Liver (tissue), 10 donors: ENCODE measurements at places on chromosomes 16 and 17. TPM values are rescaled to one million over a fixed set of nuclear protein-coding genes. Genes with fewer than 3 reads are reported as not detected.
A peak's percentile ranks its signal among the peaks of the same experiment; 100 is the strongest.

DNA sequence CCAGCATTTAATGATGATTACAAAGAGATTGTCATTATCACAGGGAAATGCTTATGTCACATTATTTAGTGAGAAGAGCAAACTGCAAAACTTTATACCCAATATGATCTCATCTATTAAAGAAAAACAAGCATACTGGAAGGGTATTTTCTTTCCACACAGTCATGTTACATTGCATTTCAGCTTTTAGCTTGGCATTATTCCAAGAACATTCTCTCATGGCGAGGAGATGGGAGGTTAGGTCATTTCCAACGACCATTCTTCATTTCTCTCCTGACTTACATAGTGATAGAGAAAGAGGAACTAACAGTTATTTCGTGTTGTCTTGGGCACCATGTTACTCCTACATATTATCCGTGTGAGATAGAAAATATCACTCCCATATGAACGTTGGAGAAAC lies 309.4 kb upstream of the XYLT1 start:
- H3K4me1 ChIP-seq: no peaks in the 10 kb centered on the region
- no peak overlapping the region for H3K27ac ChIP-seq
- no peaks in the 10 kb centered on the region for H3K27me3 ChIP-seq
- H3K36me3 ChIP-seq: no peaks in the 10 kb centered on the region
- DNase-seq: no peak

Gene CDH5
- polyA plus RNA-seq: 19.3 TPM

DNA sequence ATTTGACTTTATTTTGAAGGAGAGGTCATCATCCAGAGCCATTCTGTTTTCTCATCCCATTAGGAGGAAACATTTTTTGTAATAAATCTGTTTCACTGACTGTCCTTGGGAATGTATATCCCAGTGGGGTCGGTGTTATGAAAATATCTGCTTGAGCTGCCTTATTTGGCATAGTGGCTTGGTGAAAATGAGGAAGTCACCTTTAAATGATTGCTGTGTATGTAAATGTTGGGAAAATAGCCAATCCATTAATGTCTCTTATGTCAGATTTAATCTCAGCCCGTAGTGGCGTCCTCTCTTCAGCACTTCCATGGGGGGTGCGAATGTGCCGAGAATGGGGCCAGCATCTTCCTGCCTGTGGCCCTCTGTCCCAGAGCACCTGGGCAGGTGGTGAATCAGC lies 57.6 kb downstream of the BANP start:
- H3K36me3 ChIP-seq: peaks cover 43% of the 10 kb centered on the region
- no peak overlapping the region for H3K27ac ChIP-seq
- no peak for DNase-seq
- H3K4me1 ChIP-seq: no peaks in the 10 kb centered on the region

Gene CA7
- polyA plus RNA-seq: not detected

- DNase-seq: no peak
- no peaks in the 10 kb centered on the region for H3K27me3 ChIP-seq
- no peak overlapping the region for H3K4me3 ChIP-seq
- H3K27ac ChIP-seq: peak overlapping the region; percentile 44
- H3K36me3 ChIP-seq: no peaks in the 10 kb centered on the region
Observed at GRCh38 chr17:77164483-77165091, 23.8 kb downstream of the SEC14L1 start.

DNA sequence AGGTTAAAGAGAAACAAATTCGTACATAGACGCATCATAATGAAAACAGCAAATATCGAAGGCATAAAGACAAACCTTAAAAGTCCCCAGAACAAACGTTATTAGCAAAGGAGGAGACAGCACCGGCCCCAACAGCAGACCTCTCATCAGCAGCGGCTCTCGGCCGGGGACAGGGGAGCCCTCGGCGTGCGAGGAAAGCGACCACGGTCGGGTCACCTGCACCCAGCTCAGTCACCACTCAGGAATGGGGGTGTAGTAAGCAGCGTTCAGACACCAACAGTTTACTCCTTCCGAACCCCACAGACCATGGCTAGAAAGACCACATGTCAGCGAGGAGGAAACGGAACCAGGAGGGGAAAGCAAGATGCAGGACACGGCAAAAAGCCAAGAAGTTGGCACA lies 109.3 kb upstream of the CHMP6 start:
- no peak for DNase-seq
- H3K27ac ChIP-seq: no peak overlapping the region
- no peak overlapping the region for H3K4me3 ChIP-seq

DNA sequence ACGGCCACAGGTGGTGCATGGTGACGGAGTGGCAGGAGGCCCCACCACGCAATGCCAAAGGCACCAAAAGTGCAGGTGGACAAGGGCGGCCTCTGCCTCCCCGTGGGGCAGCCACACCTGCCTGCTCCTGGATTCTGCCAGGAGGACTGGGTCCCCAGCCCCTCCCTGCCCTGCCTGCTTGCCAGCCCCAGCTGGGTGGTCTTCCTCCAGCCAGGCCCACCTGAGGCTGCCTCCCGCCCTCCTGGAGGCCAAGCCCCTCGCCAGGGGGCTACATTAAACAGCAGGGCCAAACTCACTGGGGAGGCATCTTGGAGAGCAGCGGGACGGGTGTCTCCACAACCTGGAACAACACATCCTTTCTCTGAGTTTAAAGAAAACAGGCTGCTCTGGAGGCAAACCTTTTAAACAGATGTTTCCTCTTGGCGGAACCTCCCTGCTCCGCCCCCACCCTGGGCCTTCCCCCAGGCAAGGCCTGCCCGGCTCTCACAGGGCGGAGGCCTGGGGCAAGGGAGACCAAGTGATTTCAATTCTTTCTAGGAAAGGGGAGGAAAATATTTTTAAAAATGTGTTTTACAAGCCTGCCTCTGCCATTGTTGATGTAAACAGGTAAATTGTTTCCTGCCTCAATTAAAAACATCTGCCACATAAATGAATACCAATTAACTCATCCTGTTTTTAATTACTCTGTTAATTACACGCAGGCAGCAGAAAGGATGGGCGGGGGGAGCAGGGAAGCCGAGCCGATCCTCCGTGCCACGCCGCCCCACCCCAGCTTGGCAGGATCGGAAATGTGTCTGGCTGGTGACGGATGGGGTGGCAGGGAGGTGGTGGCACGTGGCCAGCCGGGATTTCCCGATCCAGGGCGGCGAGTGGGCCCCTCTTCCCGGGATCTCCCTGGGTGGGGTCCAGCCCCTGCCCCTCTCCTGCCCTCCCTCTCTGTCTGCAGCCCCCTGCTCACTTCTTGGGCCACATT lies 54.4 kb upstream of the PABPN1L start:
- DNase-seq: no peak
- no peak overlapping the region for H3K4me3 ChIP-seq
- H3K4me1 ChIP-seq: no peaks in the 10 kb centered on the region
- no peaks in the 10 kb centered on the region for H3K27me3 ChIP-seq

DNA sequence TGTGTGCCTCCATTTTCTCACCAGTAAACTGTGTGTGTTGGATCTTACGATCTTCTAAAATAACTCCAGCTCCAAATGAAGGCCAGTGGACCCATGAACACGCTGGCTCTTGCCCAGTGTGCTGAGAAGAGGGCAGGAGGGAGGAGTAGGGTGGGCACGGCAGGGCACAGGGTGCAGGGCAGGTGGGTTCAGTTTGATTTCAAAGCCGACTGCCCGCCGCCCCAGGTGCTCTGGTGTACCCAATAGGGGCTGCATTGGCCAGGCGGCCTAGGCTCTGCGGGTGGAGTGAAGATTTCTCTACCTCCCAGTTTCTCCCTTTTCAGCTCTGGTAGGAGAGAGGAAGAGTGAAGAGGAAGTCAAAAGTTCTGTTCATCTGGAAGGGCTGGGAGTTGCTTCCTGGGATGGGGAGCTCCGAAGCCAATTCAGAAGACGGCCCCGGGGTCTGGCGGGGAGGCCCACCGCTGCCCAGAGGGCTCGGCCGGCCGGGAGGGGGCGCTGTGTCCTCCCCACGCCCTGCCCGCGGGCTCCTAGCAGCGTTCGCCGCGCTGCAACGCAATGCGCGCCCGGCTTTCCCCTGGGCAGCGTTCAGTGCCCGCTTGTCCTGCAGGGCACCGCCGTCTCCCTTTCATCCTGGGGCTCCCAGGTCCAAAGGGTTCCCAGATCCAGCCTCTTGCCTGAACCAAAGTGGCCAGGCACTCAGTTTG lies 1.1 kb upstream of the CRHR1 start:
- H3K4me1 ChIP-seq: peaks cover 23% of the 10 kb centered on the region
- DNase-seq: peak; percentile 39
- no peak overlapping the region for H3K4me3 ChIP-seq
- no peaks in the 10 kb centered on the region for H3K36me3 ChIP-seq
- no peak overlapping the region for H3K27ac ChIP-seq

Gene SCGB1C2
- polyA plus RNA-seq: not detected

DNA sequence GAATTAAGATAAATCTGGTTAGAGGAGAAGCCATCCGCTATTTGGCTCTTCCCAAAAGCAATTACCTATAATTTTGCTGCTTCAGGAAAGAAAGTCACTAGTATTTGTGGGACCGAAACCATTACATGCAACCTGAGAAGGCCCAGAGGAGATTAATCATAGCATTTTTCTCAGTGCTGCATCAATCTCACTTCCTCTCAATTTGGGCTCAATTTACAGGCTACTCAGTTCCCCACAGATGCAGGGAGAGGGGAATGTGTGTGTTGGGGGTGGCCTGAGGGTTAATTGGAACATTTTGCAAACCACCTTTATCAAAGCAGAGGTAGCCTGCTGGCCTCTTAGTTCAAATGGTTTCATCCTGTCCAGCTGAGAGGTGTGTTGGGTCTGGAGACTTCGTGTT lies 394.7 kb upstream of the ASIC2 start:
- H3K27ac ChIP-seq: no peak overlapping the region
- no peaks in the 10 kb centered on the region for H3K36me3 ChIP-seq
- H3K4me1 ChIP-seq: no peaks in the 10 kb centered on the region
- H3K4me3 ChIP-seq: no peak overlapping the region
- no peaks in the 10 kb centered on the region for H3K27me3 ChIP-seq

GRCh38 chr17:57569853-57570252 lies 175.2 kb downstream of the CCDC182 start:
- no peak overlapping the region for H3K27ac ChIP-seq
- no peak overlapping the region for H3K4me3 ChIP-seq
- no peak for DNase-seq
- H3K4me1 ChIP-seq: no peaks in the 10 kb centered on the region
- H3K36me3 ChIP-seq: no peaks in the 10 kb centered on the region

- peak overlapping the region; percentile 91 for H3K4me3 ChIP-seq
- no peak for DNase-seq
- H3K27ac ChIP-seq: no peak overlapping the region
- no peaks in the 10 kb centered on the region for H3K36me3 ChIP-seq
- no peaks in the 10 kb centered on the region for H3K27me3 ChIP-seq
- H3K4me1 ChIP-seq: peaks cover 20% of the 10 kb centered on the region
Observed at GRCh38 chr17:80413771-80414507, 1.0 kb upstream of the ENDOV start.

GRCh38 chr17:43579566-43580140 lies 33.5 kb upstream of the ETV4 start:
- no peaks in the 10 kb centered on the region for H3K27me3 ChIP-seq
- H3K4me1 ChIP-seq: peaks cover 3% of the 10 kb centered on the region
- no peak overlapping the region for H3K27ac ChIP-seq

Gene TBC1D3E
- not detected for polyA plus RNA-seq

DNA sequence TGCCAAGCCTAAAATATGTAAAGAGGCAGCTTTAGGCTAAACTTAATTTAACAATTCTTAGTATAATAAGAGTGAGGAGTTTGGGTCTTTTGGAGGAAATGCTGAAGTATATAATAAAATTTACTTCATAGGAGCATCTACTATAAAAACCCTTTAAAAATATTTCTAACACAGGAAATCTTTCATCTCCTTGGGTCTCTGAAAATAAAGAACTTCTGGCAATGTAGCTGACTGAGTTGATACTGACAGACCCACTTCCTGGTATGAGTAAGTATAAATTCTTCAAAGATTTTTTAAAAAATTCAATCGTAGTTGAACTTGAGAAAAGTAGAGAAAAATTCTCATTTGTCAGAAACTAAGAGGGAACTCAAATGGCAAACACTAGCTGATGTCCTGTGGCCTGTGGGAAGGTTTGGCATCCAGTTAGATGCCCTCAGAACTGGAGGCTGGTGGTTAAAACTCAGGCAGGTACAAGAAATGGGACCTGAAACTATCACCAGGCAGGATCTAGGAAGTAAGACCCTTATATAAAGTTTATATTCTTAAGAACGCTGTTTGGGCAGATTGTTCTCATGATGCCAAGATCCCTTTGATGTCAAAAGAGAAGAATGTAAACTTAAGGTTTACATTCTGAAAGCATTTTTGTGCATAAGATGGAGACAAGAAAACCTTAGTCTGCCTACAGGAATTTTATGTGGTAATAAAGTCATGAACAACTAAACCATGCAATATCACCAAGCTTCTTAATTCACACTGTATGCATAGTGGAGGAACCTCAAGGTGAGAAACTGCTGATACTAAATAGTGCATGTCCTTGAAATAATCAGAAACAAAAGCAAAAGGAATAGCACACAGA lies 6.2 kb downstream of the KRTAP4-6 start:
- no peaks in the 10 kb centered on the region for H3K36me3 ChIP-seq
- H3K27me3 ChIP-seq: peaks cover 2% of the 10 kb centered on the region
- H3K27ac ChIP-seq: no peak overlapping the region

Gene SLC5A2
- 0.93 TPM for polyA plus RNA-seq

- H3K27me3 ChIP-seq: no peaks in the 10 kb centered on the region
- no peak for DNase-seq
- no peak overlapping the region for H3K4me3 ChIP-seq
- H3K4me1 ChIP-seq: no peaks in the 10 kb centered on the region
- H3K36me3 ChIP-seq: no peaks in the 10 kb centered on the region
- H3K27ac ChIP-seq: no peak overlapping the region
Observed at GRCh38 chr17:56142781-56143180, 10.5 kb upstream of the ANKFN1 start.

DNA sequence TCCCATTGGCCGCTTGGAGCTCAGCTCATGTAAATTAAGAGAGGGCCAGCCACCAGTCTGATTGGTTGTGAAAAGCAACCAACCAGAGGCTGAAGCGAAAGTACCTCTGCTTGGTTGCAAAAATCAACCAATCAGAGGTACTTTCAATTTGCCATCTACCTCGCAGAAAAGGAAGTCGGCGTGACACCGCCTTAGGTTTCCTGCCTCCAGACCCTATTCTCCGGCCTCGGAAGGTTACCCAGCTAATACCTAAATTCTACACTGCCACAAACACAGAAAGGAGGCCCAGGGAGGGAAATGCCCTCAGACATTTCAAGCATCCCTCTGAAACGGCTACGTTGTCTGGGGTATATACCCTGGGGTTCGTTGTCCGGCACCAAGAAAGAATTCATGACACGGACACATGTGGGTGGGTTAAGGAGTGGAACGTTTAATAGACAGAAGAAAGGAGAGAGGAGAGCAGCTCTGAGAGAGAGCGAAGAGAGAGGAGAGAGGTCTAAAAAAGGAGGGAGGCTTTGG lies 481.3 kb downstream of the TMEM114 start:
- no peak for DNase-seq
- H3K27ac ChIP-seq: no peak overlapping the region
- no peaks in the 10 kb centered on the region for H3K4me1 ChIP-seq
- H3K36me3 ChIP-seq: no peaks in the 10 kb centered on the region
- H3K4me3 ChIP-seq: no peak overlapping the region

GRCh38 chr16:50509521-50510341 lies 38.5 kb upstream of the NKD1 start:
- H3K4me3 ChIP-seq: no peak overlapping the region
- H3K27me3 ChIP-seq: no peaks in the 10 kb centered on the region
- H3K4me1 ChIP-seq: no peaks in the 10 kb centered on the region
- DNase-seq: peak; percentile 49
- no peak overlapping the region for H3K27ac ChIP-seq
- H3K36me3 ChIP-seq: no peaks in the 10 kb centered on the region

Gene OR4D2
- not detected for polyA plus RNA-seq

GRCh38 chr16:46811682-46812081 lies 19.3 kb downstream of the C16orf87 start:
- no peak overlapping the region for H3K4me3 ChIP-seq
- no peak for DNase-seq
- H3K36me3 ChIP-seq: no peaks in the 10 kb centered on the region
- H3K4me1 ChIP-seq: peaks cover 17% of the 10 kb centered on the region
- H3K27me3 ChIP-seq: no peaks in the 10 kb centered on the region
